ENCODE measurements at places on chromosomes 3 and 15.

DNA sequence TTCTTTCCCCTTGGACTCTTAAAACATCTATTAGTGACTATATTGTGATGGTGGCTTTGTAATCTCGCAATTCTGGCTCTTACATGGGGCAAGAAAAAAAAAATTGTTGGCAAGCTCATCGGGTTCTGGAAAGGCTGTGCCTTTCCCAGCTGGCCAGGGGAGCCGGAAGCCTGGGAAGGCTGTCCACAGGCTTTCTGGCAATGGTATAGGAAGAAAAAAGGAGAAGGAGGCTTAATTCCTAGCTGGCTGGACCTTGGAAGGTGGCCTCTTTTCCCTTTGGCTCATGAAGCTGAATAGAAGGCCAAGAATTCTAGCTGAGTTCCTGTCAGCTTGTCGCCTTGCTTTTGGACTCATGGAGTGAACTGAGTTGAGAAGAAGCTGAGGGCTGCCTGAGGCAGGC is 243.5 kb upstream of the SEMA6D start:
- no peak for DNase-seq

DNA sequence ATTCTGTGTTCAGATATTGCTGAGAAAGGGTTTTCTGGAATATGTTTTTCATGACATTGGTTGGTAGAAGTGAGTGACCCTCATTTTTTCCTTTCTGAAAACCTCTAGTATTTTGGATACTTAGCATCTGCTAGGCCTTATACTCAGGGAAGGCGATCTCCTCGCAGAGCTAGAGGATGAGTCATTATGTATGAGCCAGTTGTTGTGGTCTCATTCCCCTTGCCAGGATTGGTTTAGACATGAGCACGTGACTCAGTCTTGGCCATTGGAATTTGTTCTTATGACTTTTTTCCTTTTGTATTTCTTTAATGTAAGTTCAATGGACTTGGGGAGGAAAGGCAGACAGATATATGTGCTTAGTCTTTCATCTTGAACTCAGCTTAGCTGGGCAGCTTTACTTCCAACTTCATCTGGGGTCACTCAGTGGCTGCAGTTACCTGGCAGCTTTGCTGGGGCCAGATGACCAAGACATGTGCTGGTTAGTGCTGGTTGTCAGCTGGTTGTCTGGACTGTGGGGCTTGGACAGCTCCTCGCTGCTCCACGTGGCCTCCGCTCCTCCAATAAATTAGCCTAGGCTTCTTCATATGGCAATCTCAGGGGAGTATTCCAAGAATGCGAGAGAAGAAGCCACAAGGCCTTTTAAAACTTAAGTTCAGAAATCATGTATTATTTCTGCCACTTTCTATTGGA is 207.5 kb downstream of the IL20RB start:
- no peak for DNase-seq

- no peak for DNase-seq
Observed at GRCh38 chr15:94259121-94259751, 27.9 kb downstream of the MCTP2 start.

GRCh38 chr3:82067420-82067819 is 306.0 kb upstream of the GBE1 start:
- no peak for DNase-seq

DNA sequence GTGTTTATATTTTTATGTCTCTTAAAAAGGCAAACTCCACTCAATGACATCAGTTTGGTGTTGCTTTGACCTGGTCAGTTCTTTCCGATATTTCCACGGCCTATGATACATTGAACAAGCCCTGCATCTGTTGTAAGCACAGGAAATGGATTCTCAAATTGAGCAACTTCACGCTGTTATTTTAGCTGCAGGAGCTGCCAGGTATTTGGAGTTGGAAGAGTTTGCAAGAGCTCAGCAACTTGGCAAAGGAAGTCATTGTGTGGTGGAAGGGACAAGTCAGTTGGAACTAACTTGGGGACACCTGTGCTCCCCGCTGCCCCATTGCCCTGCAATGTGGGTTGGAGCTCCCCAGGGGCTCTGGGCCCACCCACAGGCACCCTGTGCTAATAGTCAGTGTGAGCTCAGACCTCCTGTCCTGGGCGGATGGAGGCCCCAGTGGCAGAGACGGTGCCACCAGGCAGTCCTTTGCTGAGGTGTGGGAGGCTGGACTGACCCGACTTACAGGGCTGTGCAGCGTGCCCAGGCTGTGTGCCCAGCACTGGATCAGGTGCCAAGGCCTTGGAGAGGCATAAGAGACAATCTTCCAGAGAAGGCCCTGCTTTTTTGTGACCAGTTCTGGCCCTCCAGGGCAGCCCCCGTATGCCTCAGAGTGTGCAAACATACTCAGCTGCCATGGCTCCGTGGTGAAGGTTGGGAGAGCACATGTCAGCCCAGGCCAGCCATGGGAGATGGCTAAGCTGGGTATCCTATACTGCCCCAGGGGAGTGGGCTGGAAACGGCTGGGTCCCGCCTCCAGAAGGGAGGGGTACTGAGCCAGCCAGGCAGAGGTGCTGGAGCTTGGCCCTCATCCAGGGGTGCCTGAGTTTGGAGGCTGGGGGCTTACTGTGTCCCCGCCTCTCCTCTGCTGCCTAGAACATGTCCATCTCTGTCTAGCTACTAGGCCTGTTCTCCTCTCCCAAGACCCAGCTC is 43.5 kb downstream of the KY start:
- no peak for DNase-seq

- DNase-seq: peak; percentile 22
Observed at GRCh38 chr3:38131621-38132369, 5.1 kb downstream of the ACAA1 start.

DNA sequence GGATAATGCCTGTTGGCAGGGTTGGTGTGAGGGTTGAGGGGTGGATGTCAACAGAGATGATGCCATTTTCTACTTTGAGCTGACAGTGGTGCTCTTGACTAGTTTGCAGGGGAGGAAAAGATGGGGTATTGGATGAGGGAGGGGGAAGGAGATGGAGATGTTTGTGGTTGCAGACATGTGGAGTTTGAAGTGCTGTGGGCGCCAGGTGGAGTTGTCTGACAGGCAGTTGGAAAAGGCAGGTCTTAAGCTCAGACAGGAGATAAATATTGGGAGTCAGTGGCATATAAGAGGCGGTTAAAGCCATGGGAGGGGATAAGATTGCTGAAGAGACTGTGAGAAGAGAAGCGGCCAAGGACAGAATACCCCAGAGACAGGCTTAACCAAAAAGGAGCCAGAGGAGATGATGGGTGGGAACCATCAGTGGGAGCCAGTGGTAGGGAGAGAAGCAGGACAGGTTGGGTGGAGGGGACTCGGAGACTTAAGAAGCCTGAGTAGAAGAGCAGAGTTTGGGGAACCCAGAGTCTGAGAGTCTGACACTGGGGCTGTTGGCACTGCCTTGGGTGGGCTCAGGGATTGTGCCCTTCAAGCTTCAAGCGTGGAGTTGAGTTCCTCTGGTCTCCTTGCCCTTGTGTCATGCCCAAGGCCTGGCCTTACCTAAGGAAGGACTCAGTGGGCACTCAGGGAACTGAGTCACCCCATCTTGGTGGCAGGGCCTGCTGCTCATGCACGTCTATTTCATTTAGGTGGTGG is 13.9 kb downstream of the COPG1 start:
- DNase-seq: no peak

GRCh38 chr3:25292595-25292994 is 135.5 kb upstream of the RARB start:
- DNase-seq: no peak

DNA sequence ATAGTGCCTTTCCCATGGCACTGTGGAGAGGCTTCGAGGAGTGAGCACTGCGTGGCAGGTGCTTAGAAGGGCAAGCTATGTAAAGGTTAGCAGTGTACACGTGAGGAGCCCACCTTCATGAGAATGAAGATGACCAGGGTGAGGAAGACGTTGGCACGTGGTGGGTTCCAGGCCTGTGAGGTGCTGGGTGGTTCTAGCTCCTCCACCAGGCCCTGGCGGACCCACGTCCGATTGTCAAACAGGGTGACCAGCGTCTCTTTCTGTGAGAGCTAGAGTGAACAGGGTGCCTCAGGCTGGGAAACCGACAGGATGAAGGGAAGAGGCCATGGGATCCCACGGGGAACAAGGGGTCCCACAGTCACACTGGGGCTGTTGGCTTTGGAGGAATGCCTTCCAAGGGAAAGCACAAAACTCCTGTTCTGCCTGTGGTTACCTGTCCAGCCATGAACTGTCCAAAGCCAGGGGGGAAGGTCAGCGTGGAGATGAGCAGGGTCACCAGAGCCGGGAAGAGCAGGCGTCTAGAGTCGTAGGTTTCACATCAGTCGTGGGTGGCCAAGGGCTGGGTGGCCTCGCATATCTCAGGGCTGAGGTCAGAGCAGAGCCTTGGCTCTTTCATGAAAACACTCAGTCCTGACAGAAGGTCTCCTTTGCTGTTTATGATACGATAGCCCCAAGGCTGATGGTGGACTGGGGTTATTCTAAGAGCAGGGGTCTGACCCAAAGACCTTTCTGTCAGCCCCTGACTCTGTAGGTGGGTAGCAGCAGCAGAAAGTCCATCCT is 6.0 kb downstream of the CLCN2 start:
- DNase-seq: no peak

DNA sequence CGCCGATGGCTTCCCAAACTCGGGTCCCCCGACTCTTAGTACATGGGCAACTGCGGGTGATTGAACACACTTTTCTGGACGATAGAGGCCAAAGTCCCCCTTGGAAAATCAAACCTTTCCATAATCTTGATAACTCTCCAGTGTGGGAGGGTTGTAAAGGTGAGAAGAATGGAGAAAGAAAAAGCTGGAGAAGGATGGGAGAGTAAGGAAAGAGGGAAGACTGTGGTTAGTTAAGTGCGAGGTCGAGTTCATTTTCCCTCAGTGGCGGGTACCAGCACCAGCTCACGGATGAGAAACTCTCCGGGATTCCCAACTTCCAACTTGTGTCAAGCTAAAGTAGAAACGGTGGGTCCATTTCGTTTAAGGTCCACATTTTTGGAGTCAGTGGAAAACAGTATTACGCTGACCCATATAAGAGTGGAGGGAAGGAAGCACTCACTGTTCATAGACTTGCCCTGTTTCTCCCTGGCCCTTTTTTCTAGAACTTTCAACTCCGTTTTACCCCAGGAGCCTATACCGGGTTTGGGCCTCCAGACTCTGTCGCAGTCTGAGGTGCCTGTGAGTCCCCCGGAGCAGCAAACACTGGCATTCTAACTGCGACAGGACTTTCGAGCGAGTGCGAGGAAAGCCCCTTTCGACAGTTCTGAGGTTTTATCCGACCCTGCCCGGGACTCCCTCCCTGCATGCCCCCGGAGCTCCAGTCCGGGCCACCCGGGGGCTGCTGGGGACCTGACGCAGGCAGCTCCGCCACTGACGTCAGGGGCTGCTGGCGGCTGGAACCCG is 14.8 kb downstream of the ZIC1 start:
- DNase-seq: no peak

DNA sequence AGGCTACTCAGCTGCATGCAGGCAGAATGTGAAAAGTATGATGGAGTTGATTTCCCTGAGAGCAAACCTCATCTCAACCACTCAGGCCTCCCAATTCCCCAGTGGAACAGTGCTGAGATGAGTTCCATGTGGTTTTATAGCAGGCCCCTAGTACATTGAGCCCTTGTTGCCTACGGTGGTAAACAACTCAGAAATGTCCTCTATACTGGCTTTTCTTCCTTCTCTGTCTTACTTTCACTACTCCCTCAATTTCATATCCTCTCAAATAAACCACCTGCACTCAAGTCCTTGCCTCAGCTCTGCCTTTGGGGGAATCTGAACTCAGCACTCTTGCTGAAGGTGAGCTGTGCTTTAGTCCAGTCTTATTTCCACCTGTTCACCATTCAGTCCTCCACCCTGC is 399.9 kb downstream of the PDCD6IP start:
- no peak for DNase-seq

DNA sequence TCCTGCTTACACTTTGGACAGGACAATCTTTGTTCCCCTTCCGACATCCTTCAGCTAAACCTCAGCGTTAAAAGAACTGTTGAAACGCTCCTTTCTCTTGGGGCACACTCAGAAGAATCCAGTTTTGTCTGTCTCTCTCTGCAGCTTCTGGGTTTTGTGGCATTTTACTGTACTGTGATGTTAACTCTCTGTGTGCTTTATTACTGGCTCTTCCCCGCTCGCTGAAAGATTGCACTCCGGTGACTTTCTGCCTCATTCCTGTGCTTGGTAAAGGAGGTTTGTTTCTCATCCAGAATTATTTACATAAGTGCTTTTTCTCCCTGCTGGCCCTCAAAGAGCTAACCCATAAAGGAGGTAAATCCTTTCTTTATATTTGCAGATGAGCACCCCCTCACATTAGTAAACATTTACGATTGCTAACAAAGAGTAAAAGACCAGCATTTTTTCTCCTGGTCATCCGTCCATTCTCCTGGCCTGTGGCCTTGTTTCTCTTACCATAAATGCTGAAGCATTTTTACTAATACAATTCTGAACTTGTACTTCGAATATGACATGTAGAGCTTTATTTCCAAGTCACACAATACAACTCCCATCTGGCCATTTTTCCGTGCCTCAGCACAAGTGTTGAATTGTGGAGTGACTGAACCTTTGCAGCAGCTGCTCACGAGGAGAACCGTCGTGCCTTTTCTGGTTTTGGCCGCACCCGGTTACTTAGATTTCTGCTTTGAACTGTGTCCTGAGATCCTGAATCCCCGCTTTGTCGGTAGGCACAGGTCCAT is 69.3 kb upstream of the RPL35A start:
- no peak for DNase-seq

- no peak for DNase-seq
Observed at GRCh38 chr15:50168783-50169411, 13.1 kb upstream of the SLC27A2 start.

GRCh38 chr3:172467170-172467824 is 19.0 kb upstream of the GHSR start:
- DNase-seq: no peak

GRCh38 chr15:46714950-46715349 is 1002.4 kb upstream of the SEMA6D start:
- no peak for DNase-seq

DNA sequence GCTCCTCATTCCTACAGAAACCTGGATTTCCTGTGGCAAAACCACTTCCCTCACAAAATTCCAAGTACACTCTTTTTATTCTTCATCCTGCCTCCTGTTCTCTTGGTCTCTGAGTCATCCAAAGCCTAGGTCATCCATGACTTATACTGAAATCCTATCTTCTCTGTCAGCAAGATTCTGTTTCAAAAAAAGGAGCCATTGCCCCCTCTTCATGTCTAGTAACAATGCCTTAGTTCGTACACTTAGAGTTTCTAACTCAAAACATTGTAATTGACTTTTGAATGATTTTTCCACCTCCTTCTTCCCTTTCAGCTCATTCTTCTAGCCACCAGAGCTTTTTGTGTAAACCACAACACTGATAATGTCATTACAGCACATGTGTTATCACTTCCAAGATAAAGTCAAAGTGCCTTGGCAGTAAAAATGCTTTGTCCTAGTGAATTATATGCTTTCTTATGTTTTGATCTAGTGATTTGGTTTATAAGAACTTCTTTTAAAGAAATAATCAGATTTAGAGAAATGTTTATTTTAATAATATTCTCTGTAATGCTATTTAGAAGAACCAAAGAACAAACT is 256.5 kb upstream of the NECTIN3 start:
- DNase-seq: peak; percentile 6

- DNase-seq: no peak
Observed at GRCh38 chr3:25834346-25834745, 44.5 kb downstream of the OXSM start.

DNA sequence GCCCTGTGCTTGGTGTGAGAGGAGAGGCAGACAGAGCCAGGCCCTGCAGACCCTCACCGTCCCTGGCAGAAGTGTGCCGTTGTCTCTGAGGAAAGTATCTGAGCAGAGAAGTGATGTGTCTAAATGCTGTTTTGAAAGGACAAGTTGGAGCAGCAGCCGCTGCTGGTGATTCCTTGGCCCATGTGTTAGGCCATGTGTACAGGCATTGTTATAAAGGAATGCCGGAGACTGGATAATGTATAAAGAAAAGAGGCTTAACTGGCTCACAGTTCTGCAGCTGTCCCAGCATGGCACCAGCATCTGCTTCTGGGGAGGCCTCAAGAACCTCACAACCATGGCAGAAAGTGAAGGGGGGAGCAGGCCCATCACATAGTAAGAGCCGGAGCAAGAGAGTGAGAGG is 334.6 kb upstream of the ATP10A start:
- no peak for DNase-seq
